Fibroblast of pulmonary artery (primary cell): ENCODE measurements at places on chromosomes 7 and 10.

- DNase-seq, result peak; percentile 92
These were observed 242.7 kb upstream of the SEMA3C start for GRCh38 chr7:81161451-81162075.

GRCh38 chr10:16891375-16892313, 74.4 kb upstream of the RSU1 start:
- DNase-seq, result peak; percentile 75

GRCh38 chr7:129949292-129950133, 3.2 kb downstream of the UBE2H start:
- DNase-seq, result peak; percentile 90

DNA sequence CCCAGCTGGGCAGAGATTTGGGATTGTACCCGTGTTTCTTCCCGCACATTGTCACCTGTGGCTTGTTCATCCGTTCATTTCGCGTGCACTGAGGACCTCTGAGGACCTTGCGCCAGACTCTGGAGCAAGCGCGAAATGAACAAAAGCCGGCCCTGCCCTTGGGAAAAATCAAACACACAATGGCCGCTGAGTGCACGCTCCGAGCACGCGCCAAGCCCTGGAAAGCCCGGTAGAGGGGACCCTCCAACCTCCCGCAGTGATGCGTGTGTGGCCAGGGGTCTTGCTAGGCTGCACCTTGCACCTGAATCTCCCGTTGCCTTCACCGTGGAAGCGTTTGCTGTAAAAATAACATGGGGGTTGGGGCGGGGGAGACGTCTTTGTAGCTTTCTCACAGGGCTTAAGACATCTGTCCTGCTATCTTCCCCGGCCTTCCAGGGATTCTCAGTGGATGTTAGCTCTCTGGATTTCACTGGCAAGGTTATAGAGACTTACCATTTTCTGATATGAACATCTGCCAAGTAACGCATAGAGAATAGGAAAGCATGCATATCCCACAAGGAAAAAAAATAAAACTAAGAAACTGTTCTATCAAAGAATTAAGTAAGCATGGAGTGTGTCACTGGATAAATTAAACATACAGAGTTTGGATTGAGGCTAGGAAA, 37.3 kb downstream of the ZNF777 start:
- DNase-seq, result no peak

- DNase-seq, result no peak
These were observed 102.6 kb upstream of the AGR3 start for GRCh38 chr7:16984375-16984774.

GRCh38 chr10:111933937-111934336, 249.6 kb downstream of the GPAM start:
- DNase-seq, result no peak
